ENCODE measurements at places on chromosomes 2 and 18.

DNA sequence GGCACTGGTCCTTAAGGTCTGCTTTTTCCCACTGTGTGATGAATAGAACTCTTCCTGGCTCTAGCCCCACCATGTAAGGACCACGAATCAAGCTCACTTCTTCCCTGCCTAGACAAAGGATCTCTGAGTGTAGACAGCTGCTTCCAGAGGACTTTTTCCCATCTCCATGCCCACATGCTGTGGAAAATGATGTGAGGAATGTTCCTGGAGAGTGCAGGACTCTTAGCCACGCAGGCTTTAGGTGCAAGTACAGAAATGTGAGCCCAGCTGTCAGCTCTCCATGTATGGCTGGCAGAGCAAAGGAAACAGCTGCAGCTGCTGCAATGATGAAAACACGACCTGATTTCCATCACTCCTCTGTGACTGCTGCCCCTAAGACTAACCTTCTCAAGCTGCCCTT, 35.5 kb downstream of the NXPH2 start:
- no peak for DNase-seq

GRCh38 chr2:216081012-216081411, 597 bp downstream of the PECR start:
- DNase-seq: no peak

GRCh38 chr2:114543236-114543766, 100.9 kb downstream of the DPP10 start:
- peak; percentile 55 for DNase-seq

GRCh38 chr2:241559323-241560161, 997 bp downstream of the BOK start:
- DNase-seq: peak; percentile 42

GRCh38 chr18:4524096-4524495, 69.0 kb upstream of the DLGAP1 start:
- peak; percentile 46 for DNase-seq

- no peak for DNase-seq
These were observed 159.4 kb downstream of the GALNT14 start for GRCh38 chr2:30978854-30979253.

DNA sequence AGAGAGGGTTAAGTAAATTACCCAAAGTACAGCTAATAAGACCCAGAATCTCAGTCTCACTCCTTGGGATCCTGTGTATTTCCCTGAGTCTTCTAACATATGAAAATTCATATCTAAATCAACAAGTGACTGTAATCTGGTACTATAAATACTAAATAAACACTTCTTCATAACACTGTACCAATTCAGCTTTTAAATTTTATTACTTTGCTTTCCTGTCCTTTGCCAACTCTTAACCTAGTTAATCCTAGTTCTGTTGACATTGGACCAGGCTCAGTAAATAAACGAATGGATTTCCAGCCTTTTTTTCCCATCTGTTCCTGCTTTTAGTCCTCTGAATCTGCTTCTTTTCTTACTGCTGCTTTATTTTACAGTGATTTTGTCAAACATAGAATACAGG, 13.8 kb downstream of the MRPL35 start:
- no peak for DNase-seq

- DNase-seq: no peak
These were observed 81.1 kb downstream of the LPIN1 start for GRCh38 chr2:11827547-11827946.

DNA sequence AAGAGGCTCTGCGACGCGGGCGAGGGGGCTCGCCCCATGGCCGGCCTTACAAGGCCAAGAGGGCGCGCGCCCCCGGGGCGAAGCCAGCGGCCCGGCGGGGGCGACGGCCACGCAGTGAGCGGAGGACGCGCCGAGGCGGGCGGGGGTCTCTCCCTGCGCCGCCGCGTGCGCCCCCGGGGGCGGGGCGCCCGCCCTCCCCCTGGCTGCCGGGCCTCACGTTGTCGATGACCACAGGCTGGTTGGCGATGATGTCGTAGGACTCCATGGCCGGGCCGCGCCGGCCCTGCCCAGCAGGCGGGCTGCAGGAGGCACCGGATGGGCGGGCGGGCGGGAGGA, 250 bp downstream of the ACTR1B start:
- DNase-seq: no peak

DNA sequence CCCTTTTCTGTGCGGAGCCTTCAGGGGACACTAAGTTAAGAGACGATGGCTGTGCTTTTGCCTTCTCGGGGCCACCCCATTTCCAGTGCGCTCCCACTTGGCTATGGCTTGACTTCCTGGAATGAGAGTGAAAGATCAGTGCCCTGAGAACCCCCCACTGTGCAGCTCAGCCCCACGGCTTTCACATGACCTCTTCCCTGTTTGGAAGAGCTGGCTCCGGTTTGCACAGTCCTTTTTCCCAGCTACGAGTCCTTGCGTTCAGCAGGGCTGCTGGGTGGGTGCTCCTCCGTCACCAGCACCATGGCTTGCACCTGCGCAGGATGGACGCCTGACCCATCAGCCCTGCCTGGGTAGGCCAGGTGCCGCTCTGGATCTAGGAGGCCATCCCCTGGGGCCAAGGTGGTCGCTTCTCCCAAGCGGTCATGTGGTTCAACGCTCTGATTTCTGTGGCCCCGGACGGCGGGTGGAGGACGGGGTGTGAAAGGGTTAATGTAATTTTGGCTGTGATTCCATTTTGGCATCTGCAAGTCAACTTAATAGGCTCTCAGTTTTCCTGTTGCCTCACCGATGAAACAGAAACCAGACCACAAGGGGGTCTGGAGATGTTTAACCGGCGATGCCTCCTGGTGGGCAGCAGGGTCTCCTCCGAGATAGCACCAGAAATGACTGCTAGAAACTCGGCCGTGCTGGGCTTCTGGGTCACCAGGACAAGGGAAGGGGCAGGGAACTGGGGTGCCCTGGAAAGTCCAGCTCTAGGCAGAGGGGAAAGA, 113.1 kb upstream of the HAAO start:
- DNase-seq: peak; percentile 27

DNA sequence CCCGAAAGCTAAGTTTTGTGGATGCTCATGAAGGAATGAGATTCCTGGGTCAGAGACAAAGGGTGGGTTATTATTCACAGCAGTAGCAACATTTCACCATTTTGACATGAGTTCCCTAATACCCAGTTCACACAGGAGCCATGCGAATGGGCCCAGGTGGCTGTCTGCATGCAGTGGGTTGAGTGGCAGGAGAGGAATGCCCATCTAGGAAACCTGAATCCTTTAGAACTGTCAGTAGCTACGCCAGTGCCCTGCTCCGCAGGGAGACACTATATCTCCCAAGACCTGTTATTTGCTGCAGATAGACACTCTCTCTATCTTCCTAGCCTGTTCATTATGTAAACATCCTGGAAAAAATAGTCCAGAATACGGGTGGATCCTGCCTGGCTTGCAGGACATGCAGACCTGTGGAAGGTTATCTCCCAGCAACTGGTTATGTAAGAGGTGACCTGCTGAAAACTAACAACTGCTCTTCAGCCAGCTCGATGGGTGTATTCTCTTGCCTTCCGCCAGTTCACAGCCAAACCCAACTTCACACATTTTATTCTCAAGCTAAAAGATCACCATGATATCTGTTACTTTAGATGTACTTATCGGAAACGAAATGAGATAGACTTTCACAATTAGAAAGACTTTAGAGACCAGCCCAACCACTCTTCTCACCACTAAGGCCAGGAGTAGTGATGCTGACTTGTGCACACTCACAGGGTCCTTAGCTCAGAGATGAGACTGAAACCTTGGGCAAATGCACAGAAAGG, 59.1 kb downstream of the MBP start:
- DNase-seq: no peak

- DNase-seq: no peak
These were observed 412.2 kb downstream of the SPAG16 start for GRCh38 chr2:213696442-213696841.

DNA sequence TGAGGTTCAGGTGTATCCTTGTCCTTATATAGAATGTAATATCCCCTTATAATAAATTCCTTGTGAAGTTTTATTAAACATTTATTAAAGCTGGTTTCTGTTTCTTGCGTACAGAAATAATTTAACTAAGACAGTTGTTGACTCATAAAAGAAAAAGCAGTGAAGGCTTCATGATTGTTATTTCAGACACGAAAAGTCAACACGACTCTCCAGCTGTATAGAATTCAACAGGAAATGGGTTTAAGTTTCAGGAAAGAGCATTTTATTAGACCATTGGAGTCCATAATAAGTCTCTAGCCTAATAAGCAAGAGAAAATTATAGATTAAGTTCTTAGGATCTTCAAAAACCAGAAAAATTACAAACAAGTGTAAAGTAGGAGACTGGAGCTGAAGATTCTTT, 62.2 kb downstream of the KCNE4 start:
- DNase-seq: no peak

GRCh38 chr2:160610041-160610440, 116.4 kb upstream of the RBMS1 start:
- no peak for DNase-seq

DNA sequence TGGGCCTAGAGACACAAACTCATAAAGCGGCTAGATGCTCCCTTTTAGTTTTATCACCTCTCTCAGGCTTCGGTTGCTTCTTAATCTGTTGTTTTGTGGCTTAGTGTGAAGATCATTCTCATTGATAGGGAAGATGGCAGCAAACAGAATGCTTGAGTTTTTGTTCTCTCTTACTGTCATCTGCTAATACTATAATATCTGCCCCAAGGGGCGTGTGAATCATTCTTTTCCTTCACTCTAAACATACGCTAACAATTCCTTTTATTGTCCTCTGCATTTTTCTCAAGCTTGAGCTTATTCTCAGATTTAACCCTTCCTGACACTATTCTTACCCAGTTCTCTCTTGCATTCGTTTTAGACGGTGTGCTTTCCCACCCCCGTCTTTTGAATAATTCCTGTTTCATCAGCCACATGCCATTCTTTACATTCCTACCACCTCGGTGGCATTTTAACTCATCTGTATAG, 323.9 kb upstream of the NRP2 start:
- DNase-seq: peak; percentile 14

DNA sequence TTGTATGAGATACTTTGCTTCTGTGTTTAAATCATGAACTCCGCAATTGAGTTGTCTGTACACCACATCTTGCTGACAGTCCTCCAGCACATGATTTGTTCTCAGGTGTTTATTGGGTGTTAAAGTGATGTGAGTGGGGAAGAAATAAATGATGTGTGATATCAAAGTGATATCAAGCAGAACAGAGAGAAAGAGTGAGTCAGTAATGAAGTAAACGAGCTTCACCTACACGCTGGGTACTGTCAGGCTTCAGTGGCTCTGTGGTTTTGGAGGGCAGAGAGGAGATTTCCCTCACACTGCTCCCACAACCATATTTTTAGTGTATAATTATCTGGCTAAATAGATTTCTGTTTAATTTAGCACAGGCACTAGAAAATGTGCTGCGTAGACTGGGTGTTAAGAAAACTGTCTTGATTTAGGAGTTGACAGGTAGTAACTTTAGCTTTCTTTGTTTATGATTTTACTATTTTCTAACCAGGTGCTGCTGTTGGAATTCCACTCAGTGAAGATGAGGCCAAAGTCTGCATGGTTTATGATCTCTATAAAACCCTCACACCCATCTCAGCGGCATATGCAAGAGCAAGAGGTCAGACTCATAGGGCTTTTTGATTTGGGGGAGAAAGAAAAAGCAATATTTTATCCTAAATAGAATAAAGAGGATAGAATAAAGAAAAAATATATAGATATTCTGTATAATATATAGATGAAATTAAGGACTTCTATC, 21.2 kb downstream of the ATIC start:
- DNase-seq: no peak

DNA sequence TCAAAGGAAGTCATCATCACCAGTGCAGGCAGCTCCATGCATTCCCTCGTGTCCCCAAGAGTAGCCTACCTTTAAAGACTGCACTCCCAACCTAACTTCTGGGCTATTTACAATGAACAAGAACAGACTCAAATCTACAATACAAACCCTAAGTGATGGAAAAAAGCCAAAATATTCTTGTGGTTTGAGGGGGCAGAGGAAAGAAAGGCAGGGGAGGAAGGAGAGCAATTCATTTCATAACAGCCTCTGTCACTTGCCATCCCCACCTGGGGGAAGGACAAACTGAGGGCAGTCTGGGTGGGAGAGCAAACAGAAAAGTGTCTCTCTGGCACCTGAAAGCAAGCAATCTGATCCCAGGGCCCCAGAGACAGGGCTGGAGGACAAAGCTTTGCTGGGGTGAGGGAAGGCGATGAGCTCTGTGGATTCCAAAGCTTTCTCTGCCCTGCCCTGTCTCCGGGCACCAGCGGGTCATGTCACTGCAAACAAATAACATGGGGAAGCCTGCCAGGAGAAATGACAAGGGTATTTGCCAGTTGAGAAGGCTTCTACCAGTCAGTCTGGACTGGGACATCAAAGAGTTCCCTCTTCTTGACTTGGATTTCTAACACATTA, 528.0 kb upstream of the TNP1 start:
- DNase-seq: no peak

GRCh38 chr2:42317945-42318344, 43.1 kb downstream of the COX7A2L start:
- no peak for DNase-seq

DNA sequence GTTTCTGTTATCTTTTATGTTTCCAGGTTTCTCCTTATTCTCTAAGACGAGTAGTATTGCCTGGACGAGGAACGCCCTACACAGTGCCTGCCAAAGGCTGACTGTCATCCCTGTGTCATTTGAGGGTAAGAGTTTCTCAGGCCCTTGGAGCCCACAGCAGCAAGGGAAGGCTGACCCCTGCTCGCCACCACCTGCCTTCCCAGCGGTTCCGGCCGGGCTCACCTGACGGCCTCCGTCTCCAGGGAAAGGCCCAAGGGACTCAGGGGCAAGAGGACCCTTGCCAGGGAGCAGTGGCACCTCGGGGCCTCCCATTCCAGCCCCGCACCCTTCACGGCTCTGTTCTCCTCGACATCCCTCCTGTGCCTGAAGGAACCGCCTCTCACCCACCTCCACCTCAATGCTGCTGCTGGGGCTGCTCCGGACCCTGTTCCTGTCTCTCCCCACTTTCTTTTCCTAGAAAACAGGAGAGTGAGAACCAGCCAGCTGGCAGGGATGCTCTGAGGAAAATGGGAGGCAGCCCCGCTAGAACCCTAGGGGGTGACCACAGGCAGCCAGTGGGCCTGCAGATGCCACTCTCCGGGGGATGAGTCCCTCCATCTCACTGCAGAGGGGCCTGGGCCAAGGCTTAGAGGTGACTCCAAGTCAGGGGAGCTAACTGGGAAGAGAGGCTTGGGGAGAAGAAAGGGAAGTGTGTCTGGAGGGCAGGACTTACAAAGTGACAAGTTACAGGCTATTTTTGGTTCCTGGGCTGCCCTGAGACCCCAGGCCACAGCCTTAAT, 1.9 kb downstream of the LIMS2 start:
- DNase-seq: no peak

DNA sequence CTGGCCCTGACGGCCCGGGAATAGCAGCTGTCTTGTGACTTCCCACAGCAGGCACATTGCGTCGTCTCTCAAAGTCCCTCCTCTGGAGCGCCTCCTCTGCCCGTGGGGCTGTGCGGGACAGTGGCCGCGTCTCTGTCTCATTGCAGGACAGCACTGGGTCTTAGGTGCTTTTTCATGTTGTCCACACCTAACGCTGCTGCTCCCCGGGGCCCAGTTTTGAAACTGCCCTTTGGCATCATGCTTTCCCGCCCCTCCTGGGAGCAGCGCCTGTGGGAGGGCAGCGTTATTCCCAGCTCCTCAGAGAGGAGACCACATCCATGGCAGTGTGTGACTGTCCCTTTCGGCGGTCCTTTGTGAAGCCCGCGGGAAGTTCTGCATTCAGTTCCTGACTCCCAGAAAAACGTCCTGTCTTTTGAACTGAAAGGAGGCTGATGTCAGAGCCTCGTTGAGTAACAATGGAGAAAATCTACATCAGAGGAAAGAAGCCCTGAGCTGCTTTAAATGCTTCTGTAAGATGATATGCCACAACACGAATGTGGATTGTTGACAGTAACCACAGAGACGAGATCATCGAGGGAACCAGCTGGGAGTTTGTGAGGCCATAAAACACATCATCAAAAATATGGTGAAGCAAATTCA, 226.0 kb downstream of the FAM210A start:
- no peak for DNase-seq

All from SK-MEL-5 (cell line).